Esophagus squamous epithelium (tissue), 5 donors: ENCODE measurements at places on chromosomes 2 and 18.

DNA sequence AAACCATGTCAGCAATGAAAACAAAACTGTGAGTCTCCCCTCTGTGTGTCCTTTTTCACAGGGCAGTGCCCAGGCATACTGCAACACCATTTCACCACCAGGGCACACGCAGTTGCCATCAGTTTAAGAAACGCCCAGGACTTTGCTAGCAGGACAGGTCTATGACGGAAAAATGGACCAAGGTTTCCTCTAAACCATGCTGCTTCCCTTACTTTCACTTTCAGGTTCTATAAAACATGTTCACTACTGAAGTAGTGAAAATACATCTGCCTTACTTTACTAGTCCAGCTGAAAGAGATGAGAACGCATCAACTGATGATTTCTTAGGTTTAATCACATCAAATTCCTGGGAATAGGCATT, 110.5 kb downstream of the TCF4 start:
- DNase-seq, result no peak

DNA sequence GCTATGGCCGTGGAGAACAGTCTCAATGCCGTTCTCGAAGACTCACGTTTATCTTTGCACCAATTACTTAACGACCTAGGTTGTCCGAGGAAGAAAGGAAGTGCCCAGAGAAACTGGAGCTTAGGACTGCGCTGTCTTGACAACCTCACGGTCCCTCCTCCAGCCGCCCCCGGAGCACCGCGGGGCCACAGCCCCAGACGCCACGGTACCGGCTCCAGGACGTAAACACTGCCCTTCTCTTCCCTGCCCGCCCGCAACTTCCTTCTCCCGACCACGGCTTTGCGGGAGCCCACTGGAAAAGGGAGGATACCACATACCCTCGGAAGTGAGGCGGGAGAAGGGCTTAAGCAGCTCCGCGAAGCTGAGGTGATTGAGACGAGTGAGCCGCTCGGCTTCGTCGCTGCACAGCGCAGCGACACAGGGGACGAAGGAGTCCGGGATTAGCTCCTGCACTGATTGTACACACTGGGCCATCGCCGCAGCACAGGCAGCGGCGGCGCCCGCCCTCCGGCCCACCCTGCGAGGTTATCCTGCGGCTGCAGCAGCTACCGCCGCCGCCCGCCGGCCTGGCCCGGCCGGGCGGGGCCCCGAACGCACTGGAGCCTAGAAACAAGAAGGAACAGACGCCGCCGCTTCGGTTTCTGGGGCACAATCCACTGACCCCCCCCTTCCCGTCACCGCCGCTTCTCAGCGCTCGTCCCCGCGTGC, 483 bp downstream of the TRAPPC8 start:
- DNase-seq, result no peak

DNA sequence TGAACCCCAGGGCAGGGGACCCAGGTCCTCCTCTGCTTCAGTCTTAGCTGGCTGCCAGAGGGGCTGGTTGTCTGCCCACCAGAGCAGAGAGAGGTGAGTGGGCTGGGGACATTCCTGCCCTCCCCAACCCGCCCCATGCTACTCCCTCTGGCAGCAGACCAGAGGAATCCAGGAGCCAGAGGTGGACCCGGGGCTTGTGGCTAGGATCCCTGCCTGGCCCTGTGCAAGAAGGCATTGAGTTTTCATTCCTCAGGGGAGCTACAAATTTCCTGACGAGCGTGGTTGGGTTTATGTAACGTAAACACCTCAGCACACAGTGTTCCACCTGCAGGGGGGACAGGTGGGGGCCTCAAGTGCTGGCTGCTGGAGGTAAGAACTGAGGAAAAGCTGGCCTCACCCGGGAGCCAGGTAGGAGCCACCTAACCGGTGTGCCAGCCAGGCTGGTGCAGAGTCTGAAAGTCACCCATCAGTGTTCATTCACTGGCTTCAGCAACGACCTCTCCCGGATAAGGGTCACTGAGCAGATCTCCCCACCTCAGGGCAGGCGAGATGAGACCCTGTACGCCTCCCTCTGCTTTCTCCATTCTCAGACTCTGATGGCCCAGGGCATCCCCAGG, 246.8 kb downstream of the DYSF start:
- no peak for DNase-seq

- DNase-seq, result no peak
Observed at GRCh38 chr2:73225513-73226360, 7.3 kb downstream of the PRADC1 start.

GRCh38 chr2:207501802-207502576, 27.8 kb upstream of the CREB1 start:
- no peak for DNase-seq

DNA sequence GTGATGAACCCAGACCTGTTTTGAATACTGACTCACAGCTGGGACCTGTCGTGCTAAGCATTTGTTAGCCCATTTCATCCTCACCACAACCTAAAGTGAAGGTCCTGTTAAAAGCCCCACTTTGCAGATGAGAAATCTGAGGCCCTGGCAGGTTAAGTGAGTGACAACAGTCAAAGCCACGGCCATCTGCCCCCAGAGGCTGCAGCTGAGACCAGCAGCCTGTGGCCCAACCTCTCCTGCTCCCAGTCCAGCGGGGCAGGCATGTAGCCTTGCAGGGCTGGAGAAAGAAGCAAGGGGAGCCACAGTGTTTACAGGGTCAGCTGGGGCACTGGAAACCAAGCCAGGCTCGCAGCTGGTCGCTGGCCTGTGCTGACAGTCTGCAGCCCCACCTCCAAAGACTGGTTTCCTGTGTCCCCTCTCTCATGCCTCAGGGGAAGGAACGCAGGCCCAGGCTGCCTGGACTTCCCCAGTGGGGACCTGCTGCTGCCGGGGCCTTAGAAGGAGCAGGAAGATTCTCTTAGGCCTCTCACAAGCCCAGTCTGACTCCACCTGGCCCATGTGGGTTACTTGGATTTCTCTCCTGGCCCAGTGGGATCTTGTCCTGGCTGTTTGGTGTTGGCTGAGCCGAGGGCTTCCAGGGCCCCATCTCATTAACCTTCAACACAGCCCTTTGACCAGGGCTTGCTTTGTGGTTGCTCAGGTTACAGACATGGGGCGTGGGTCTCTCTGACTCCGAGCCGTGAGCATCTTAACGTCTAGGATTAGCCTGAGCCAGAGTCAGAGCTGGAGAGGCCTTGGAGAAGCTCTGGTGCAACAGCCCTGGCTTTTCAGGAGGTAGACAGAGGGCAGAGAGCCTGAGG, 1.7 kb downstream of the INPP5D start:
- DNase-seq, result no peak

GRCh38 chr2:58089081-58089480, 42.5 kb downstream of the VRK2 start:
- DNase-seq, result no peak

DNA sequence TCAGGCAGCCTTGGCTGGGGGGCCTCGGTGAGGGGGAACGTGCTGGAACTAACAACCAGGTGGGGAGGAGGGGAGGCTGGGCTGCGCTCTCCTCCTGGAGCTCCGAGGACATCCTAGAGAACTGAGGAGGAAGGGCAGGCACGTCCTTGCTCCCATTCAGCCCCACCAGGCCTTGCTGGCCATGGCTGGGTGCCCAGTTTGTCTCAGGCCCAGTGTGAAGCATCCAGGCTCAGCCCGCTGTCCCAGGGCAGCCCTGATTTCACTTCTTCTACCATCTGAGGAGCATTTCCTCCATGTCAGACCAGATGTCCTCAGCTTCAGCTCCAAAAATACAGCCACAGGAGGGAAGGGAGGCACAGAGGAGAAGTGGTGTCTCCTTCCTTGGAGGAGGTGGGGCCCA, 125.4 kb downstream of the CELF4 start:
- DNase-seq, result no peak
